ENCODE measurements at places on chromosomes 5 and 9.

DNA sequence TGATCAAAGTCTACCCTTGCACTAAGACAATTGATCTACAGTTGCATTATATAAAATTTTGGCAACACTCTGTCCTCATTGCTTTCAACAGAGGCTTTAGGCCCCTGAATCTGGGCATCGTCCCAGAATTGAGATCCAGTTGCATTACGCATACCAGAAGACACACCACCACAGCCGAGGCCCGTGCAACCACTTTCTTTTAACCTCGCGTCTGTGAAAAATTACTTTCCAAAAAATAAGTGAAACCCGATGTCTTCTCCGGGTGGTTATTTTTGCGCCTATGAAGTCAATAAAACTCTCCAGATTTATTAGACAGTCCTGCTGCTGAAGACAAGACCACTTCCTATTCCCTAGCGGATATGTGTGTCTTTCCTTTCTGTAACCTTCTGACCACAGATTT is 52.1 kb upstream of the NFIB start:
- DNase-seq, result no peak

- no peak for DNase-seq
These were observed 390.4 kb upstream of the KIF2A start for GRCh38 chr5:61915646-61916045.

GRCh38 chr5:107389130-107389774 is 281.5 kb downstream of the EFNA5 start:
- DNase-seq, result no peak

- no peak for DNase-seq
These were observed 687.7 kb upstream of the ARRDC3 start for GRCh38 chr5:92070786-92071185.

DNA sequence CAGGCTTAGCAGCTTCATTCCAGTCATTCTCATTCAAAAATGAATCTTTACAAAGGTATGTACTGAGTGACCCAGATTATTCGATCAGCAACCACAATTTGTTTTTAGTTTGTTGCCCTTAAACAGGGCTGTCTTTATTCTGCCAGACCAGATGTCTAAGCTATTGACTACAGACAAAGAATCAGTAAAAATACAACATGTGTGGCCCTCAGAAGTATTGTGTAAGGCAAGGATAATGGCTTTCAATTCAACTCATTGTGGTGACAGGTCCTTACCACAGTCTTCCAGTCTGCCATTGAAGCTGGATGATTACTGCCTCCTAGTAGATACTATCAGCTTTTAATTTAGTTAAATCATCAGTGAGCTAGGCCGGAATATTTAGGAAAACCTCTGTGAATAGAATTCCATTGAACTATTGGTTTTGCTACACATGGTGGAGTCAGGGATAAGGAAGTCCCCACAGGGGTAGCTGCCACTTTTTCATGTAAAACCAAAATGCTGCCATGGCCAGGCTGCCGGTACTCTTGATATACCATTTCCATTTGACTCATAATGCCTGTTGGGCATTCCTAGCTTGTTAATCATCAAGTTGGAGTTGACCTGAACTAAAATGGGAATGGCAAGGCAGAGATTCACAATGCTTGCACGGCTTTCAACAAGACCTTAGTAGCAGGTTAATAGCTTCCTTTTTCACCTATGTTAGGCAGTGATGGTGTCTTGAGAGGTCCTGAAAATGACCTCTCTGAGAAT is 175.6 kb downstream of the MEF2C start:
- DNase-seq, result no peak

- no peak for DNase-seq
These were observed 45.7 kb upstream of the ALDH1B1 start for GRCh38 chr9:38346811-38347210.

- DNase-seq, result no peak
These were observed 470 bp downstream of the BAG1 start for GRCh38 chr9:33264003-33264472.

DNA sequence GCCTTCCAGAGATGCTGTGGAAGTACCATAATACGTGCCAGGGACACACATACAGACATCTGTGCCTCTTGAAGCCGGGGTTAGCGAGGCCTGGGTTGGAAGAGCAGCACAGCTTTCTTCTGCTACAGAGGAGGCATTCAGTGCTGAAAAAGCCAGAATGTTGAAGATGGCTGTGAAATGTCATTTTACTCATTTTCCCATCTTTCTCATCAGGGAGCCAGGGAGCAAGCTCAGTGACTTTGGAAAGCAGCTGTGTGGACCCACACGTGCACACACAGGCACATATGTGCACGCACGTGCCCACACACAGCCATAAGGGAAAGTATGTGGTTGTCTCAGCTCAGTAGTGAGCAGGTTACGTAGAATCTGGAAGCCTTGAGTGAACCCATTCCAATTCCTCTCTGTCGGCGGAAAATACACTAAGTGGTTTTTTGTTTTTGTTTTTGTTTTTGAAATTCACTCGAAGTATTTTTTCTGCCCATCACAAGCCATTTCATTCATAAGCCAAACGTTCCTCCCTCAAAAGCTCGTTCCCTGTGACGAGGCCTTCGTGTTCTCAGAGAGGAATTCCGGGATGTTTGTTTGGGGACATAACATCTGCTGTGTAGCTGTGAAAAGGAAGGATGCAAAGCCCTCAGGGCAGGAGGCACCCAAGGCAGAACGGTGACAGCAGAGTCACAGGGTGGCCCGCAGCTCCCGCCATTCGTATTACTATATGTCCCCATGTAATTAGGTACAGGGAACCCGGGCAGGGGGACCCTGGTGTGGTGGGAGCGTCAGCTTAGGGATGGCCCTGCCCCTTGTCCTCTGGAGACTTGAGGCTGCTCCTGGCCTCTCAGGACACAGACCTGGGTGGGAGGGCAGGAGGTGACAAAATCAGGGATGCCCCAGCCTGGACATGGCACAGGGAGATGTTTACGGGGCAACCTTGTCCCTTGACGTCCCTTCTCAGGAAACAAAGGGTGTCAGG is 29.0 kb upstream of the ANKRD33B start:
- DNase-seq, result no peak

DNA sequence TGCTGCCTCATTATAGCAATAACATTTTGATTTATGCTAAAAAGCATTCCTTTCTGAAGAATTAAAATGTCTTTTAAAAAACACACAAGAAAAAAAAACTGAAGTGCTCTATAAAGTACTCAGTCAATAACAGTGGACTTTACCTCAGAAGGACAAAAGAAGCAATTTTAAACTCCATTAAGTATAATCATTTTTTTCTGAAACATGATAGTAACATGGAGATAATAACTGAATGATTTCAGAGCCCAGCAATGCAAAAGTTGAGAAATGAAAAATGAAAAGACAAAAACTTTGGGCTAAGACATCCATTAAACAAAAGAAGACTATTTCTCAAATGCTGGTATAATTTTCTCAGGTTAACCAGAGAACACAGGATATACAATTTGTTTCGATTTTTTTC is 78.7 kb downstream of the RFX3 start:
- DNase-seq, result no peak

- no peak for DNase-seq
These were observed 78.0 kb downstream of the OTULIN start for GRCh38 chr5:14742498-14742897.

DNA sequence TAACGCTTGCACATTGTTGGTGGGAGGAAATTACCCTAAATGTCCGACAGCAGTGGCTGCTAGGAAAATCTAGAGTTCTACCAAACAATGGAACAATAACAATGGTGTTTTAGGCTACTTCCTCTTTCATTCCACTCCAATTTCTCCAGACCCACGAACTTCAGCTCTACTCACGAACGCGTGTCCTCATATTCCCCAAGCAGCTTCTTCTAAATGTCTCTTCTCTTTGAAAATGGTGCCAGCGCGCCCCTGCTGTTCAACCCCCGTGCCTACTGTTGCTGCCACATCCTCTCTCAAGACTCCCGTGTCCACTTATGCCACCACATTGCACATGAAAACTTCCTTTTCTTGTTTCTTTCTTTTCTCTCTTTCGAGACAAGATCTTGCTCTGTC is 25.6 kb downstream of the OR2V2 start:
- no peak for DNase-seq

DNA sequence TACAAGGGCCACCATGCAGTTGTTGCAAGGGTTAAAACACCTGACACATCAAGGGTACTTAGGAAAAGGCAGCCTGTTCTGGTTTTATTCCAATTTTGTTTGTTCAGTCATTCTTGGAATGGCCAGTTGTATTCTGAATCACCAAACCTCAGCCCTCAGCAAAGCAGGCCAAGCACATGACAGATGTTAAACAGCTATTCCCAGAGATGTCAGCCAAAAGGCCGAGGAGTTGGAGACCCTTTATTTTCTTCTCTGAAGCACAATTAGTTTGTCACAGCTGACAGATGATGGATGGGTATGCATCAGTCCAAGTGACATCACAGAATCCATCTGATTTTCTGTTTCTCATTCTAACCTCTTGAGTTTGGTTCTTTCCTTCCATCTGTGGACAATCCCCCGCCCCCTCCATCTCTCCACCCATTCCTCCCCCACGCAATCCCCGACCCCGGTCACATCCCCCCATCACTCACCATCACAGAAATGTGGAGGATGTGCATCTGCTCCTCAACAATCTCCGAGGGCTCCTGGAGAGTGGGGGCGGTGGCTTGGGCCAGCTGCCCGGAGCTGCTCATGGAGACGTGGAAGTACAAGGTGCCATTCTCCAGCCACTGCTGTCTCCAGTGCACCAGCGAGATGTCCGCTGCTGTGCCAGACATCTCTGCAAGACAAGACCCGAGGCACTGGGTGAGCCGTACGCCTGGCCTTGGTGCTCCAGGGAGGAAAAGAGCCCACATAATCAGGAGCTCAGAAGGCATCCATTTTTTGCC is 123.8 kb downstream of the ASTN2 start:
- DNase-seq, result no peak

GRCh38 chr9:121717141-121717991 is 65.9 kb downstream of the DAB2IP start:
- no peak for DNase-seq

- no peak for DNase-seq
These were observed 20.1 kb downstream of the PCSK1 start for GRCh38 chr5:96412868-96413449.
